Activated CD4-positive, alpha-beta T cell treated with anti-CD3 and anti-CD28 coated beads for 48 hours (primary cell): ENCODE measurements at places on chromosomes 3 and 15.

DNA sequence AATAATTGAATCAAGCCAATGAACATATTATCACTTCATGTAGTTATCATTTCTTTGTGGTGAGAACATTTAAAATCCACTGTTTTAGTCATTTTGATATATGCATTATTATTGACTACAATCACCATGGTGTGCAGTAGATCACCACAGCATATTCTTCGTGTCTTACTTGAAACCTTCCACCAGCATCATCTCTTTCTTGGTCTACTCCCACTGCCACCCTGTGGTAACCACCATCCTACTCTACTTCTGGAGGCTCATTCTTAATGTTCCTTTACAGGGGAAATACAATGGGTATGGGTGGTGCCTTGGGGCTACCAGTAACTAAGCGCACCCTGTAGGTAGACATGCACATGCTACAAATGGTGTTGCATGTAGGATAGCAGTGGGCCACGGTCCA lies 25.4 kb downstream of the PXK start:
- peak; percentile 28 for DNase-seq

- DNase-seq, result no peak
Measured at GRCh38 chr15:52303093-52303772, 7.6 kb upstream of the MYO5C start.

- DNase-seq, result no peak
Measured at GRCh38 chr15:96199111-96199510, 131.4 kb upstream of the NR2F2 start.

GRCh38 chr15:51837792-51838251 lies 8.4 kb downstream of the TMOD3 start:
- no peak for DNase-seq

DNA sequence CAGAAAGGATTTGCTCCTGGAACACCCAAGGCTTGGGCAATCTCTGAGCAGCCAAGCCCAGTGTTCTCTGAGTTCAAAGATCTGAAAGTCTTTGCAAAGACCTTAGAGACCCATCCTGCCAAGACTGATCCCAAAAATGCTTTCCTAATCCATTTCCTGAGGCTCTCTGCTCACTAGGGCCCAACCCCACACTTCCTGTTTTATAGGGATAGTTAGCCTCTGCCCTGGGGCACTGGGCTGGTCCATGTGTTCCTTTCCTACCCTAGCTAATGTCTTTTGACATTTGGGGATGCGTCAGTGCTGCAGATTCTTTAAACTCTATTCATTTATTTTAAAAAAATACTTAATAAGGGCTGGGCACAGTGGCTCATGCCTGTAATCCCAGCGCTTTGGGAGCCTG lies 372.7 kb downstream of the ROBO2 start:
- no peak for DNase-seq

DNA sequence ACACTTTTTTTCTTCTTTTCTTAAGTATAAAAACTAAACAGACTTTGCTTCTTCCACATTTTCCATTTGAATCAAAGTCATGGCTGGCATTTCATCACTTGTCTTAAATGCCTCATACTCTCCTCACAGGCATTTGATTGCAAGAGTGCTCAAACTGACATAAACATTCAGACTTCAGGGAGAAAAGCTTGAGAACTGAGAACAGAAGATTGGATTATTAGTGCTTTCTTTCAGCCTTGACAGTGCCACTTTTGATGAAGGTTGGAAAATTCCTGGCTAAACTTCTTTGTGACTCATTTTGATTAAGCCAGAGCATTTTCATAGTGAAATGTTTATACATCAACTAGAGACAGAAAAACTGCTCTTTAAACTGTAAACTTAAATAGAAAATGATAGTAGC lies 544.4 kb downstream of the DIPK2A start:
- no peak for DNase-seq

GRCh38 chr3:188137051-188137450 lies 16.9 kb upstream of the LPP start:
- DNase-seq, result no peak

GRCh38 chr3:64058566-64058965 lies 35.3 kb upstream of the PSMD6 start:
- no peak for DNase-seq

DNA sequence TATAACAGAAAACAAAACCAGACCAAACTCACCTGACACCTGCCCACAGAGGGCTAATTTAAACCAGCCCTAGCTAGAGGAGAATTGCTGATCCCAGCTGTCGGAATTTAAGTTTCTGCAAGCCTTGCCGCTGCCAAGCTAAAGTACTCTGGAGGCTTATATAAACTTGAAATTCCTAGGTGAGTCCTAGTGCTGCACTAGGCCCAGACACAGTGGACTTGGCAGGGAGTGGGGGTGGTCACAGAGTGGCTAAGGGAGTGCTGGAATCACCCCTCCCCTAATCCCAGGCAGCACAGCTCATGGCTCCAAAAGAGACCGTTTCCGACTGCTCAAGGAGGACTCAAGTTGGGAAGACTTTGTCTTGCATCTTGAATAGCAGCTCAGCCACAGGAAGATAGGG lies 17.6 kb downstream of the TMCO5A start:
- no peak for DNase-seq

DNA sequence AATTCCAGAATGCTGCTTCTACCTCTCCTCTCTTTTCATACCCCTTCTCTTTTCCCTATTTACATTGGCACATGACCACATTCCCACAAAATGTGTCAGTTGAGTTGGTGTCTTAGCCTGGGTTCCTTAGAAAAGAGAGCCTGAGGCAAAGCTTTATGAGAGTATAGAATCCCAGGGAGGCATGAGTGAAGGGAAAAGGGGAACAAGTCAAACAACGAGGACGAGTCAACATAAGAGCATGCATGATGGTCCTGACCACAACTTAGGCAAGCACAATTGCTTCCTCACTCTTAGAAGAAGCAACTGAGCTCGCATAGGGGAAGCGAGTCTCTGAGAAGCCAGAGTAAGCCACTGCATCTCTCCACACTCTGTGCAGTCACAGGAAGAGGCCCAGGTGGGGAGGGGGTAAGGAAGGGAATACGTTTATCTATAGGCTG lies 15.4 kb upstream of the ZNF774 start:
- no peak for DNase-seq

DNA sequence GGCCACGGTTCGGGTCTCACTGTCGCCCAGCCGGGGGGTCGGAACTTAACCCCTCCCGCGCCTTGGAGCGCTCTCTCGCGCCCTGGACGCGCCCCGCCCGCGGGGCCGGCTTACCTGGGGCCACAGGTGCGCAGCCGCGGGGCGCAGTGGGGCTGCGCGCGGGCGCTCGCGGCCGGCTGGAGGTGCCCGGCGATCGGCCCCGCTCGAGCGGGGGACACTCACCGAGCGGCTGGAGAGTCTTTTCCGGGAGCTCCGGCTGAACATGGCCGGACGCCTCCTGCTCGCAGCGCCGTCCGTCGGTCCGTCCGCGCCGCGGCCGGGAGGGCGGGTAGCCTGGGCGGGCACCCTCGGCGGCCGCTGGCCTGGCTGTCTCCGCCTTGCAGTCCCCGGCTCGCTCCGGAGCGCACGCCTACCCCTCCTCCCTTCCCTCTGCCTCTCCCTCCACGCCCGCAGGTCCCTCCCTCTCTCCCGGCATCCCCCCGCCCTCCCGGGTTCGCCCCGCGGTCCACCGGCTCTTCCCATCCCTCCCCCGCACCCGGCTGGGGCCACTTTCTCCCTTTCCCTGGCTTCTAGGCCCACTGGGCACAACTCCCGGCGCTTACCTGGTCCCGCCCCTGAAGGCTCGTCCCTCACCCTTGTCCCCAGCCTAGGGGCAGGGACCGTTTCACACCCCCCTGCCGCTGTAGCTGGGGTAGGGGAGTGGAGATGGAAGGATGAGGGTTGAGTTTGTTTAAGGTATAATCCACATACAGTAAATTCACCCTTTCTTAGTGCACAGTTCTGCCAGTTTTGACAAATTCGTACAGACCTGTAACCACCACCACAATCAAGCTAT lies 220.1 kb upstream of the PRICKLE2 start:
- no peak for DNase-seq

GRCh38 chr15:40932156-40932555 lies 3.0 kb downstream of the DLL4 start:
- DNase-seq, result no peak

DNA sequence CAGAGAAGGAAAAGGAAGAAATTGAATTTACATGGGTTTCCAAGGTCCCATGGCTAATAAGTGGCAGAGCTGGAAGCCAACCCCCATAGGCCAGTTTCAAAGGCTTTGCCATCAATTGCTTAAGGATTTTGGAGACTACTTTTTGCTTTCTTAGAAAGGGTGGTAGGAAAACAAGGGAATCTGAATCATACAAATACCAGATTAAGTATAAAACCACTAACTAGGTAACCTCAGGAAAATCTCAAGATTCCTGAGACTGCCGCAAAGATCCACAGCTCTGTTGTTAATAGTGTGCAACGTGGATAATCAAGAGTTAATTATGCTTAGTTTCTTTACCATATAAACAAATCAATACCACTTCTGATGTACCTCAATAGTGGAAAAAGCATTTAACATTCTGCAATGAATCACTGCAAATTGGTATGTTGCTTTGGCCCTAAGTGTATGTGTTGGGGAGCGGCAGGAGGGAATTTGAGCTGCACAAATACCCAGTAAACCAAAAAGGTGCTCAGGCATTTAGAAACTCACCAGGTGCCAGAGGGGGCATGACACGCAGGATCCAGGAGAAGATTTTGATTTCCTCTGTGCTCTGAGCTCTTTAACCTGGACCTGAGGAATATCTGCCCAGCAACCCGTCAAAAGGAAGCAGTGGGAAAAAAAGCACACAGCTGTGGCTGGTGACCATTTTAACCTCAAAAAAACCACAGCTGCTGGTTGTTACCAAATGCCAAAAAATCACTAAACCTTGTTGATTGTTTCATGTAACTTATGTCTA lies 22.0 kb downstream of the AADAC start:
- DNase-seq, result no peak
